ENCODE measurements at places on chromosomes 4 and X. TPM values are rescaled to one million over a fixed set of nuclear protein-coding genes. Genes with fewer than 3 reads are reported as not detected.

Gene TBX22
- not detected for total RNA-seq

Gene STK32B
- total RNA-seq, result 2.3 TPM

Gene XAGE2
- not detected for total RNA-seq

Gene ENPEP
- total RNA-seq, result 1.7 TPM

Gene SSX4
- total RNA-seq, result not detected

Gene BEX3
- total RNA-seq, result 32.1 TPM

Gene DGAT2L6
- total RNA-seq, result not detected

Gene KLB
- total RNA-seq, result not detected

Gene F8
- 17.2 TPM for total RNA-seq

Gene NUDT10
- total RNA-seq, result not detected

Gene NPY5R
- total RNA-seq, result 6.1 TPM

Gene GAGE12H
- total RNA-seq, result not detected

Gene FREM3
- not detected for total RNA-seq

Gene FABP2
- total RNA-seq, result not detected

Gene NIPAL1
- total RNA-seq, result 2.0 TPM

Gene DDX53
- total RNA-seq, result not detected

Gene ATP1B4
- total RNA-seq, result not detected

Gene KLHL4
- 0.21 TPM for total RNA-seq

Gene CTAG2
- not detected for total RNA-seq

Gene MND1
- not detected for total RNA-seq

Gene SPANXN3
- total RNA-seq, result not detected

Gene SMC1A
- 11.2 TPM for total RNA-seq

Gene GLUD2
- total RNA-seq, result 2.1 TPM

Gene UGT8
- not detected for total RNA-seq

Gene TMEM144
- 4.0 TPM for total RNA-seq

Gene PRAF2
- 48.4 TPM for total RNA-seq

Gene CDX4
- not detected for total RNA-seq

Gene CPZ
- total RNA-seq, result 3.5 TPM

Gene TFE3
- total RNA-seq, result 141 TPM

Gene AWAT2
- not detected for total RNA-seq

Gene RNF128
- 0.32 TPM for total RNA-seq

Gene INTU
- total RNA-seq, result 3.1 TPM

Gene MAGEE1
- 4.5 TPM for total RNA-seq

Gene DDIT4L
- total RNA-seq, result 4.8 TPM

Gene CYLC1
- not detected for total RNA-seq

Gene ITGB1BP2
- total RNA-seq, result not detected

Gene AADAT
- total RNA-seq, result 19.7 TPM

Gene CSN3
- not detected for total RNA-seq

Gene CT45A1
- total RNA-seq, result not detected

Measured in ascending aorta (tissue), 2 donors.